ENCODE measurements at places on chromosomes 7 and 10. TPM values are rescaled to one million over a fixed set of nuclear protein-coding genes. Genes with fewer than 3 reads are reported as not detected.

GAD2 gene
- not detected for total RNA-seq

LIPK gene
- total RNA-seq = not detected

LRRC18 gene
- not detected for total RNA-seq

SPDYE9 gene
- not detected for total RNA-seq

PTPN12 gene
- 60.6 TPM for total RNA-seq
